Skeletal muscle tissue (tissue), 5 donors: ENCODE measurements at places on chromosomes 16 and 17. TPM values are rescaled to one million over a fixed set of nuclear protein-coding genes. Genes with fewer than 3 reads are reported as not detected.

The PLCD3 gene
- 12.0 TPM for total RNA-seq

The CA5A gene
- total RNA-seq = not detected

The TOM1L1 gene
- 3.1 TPM for total RNA-seq

The SLFN14 gene
- total RNA-seq = 1.0 TPM

The TRIM47 gene
- total RNA-seq = 23.5 TPM

The HSPB9 gene
- not detected for total RNA-seq

The SMIM36 gene
- not detected for total RNA-seq

The ABCA10 gene
- 17.7 TPM for total RNA-seq

The DPEP2 gene
- 1.0 TPM for total RNA-seq

The MFAP4 gene
- 29.2 TPM for total RNA-seq

The MPV17L gene
- total RNA-seq = 3.1 TPM

The ADAD2 gene
- not detected for total RNA-seq

The B3GNT9 gene
- total RNA-seq = 7.8 TPM

The CDH5 gene
- 42.8 TPM for total RNA-seq

The SLC6A2 gene
- 1.0 TPM for total RNA-seq

The ST6GALNAC1 gene
- not detected for total RNA-seq

The OTOP2 gene
- not detected for total RNA-seq

The CD300E gene
- 0.52 TPM for total RNA-seq

The ZNF629 gene
- 5.7 TPM for total RNA-seq

The KRTAP9-8 gene
- not detected for total RNA-seq

The KCNJ18 gene
- not detected for total RNA-seq

The MAFG gene
- total RNA-seq = 8.9 TPM

The MIEF2 gene
- total RNA-seq = 23.0 TPM

The CCL3 gene
- total RNA-seq = 7.3 TPM

The CCL16 gene
- total RNA-seq = not detected

The MRM1 gene
- total RNA-seq = 4.2 TPM

The C17orf50 gene
- total RNA-seq = not detected

The FBXW10 gene
- not detected for total RNA-seq

The OSGIN1 gene
- total RNA-seq = 0.52 TPM

The SMARCD2 gene
- 44.4 TPM for total RNA-seq

The TBC1D3I gene
- total RNA-seq = under 0.01 TPM

The DPEP1 gene
- total RNA-seq = not detected

The CIBAR2 gene
- total RNA-seq = not detected

The PRR29 gene
- not detected for total RNA-seq

The HOXB1 gene
- not detected for total RNA-seq

The PSMC5 gene
- total RNA-seq = 41.2 TPM

The ZNF768 gene
- 23.5 TPM for total RNA-seq
